ENCODE measurements at places on chromosomes 1 and 21. TPM values are rescaled to one million over a fixed set of nuclear protein-coding genes. Genes with fewer than 3 reads are reported as not detected.

- H3K36me3 ChIP-seq = peaks cover 1% of the 10 kb centered on the region
- DNase-seq = no peak
- H3K4me3 ChIP-seq = no peak overlapping the region
- no peaks in the 10 kb centered on the region for H3K27me3 ChIP-seq
- H3K4me1 ChIP-seq = peaks cover 10% of the 10 kb centered on the region
- peak overlapping the region; percentile 1 for H3K27ac ChIP-seq
Observed at GRCh38 chr1:198575798-198576641, 35.5 kb upstream of the ATP6V1G3 start.

DNA sequence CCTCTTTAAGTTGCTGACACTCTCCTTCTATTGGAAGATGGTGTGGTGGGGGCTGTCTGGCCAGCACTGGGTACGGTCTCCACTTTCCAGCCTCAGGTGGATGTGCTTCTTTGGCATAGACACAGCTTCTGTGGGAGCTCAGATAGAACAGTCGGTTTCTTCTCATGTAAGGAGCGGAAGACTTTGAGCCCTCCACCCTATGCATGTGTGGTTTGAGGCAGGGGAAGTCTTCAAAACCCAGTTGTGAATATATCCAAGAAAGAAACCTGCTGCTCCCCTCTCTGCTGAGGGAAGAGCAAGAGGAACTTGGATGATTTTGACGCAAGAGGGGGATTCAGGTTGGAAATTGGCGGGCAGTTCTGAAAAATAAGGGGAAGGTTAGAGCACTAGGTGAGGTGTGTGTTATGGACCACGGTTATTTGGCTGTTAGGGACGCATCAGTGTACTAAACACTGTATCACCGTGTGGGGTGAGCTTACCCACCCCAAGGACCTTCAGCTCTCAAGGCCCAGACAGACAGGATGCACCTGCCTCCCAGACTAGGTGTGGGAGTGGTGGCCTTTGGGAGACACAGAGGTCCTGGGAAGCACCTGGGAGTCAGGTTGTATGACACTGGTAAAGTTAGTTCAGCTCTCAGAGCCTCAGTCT is 36.2 kb downstream of the IL6R start:
- H3K27ac ChIP-seq = peak overlapping the region; percentile 51
- peak overlapping the region; percentile 77 for H3K4me3 ChIP-seq
- no peaks in the 10 kb centered on the region for H3K36me3 ChIP-seq
- H3K4me1 ChIP-seq = peaks cover 52% of the 10 kb centered on the region
- H3K27me3 ChIP-seq = peaks cover 17% of the 10 kb centered on the region
- DNase-seq = peak; percentile 49

- peak overlapping the region; percentile 62 for H3K27ac ChIP-seq
- peak overlapping the region; percentile 56 for H3K4me3 ChIP-seq
Observed at GRCh38 chr1:192574073-192574472, 1.5 kb upstream of the RGS1 start.

CD244 gene
- 36.6 TPM for total RNA-seq

GRCh38 chr21:24280596-24280995 is 1326.7 kb downstream of the MRPL39 start:
- no peaks in the 10 kb centered on the region for H3K27me3 ChIP-seq
- H3K36me3 ChIP-seq = peaks cover 6% of the 10 kb centered on the region
- no peak for DNase-seq

- peak overlapping the region; percentile 82 for H3K4me3 ChIP-seq
- H3K4me1 ChIP-seq = peaks cover 85% of the 10 kb centered on the region
- no peaks in the 10 kb centered on the region for H3K27me3 ChIP-seq
- peaks cover 4% of the 10 kb centered on the region for H3K36me3 ChIP-seq
Observed at GRCh38 chr1:167447521-167448136, 70.7 kb downstream of the CD247 start.

DNA sequence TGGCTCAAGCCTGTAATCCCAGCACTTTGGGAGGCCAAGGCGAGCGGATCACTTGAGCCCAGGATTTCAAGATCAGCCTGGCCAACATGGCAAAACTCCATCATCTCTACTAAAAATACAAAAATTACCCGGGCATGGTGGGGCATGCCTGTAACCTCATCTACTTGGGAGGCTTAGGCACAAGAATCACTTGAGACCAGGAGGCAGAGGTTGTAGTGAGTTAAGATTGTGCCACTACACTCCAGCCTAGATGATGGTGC is 12.0 kb downstream of the PALMD start:
- peaks cover 16% of the 10 kb centered on the region for H3K27me3 ChIP-seq
- H3K27ac ChIP-seq = no peak overlapping the region
- H3K36me3 ChIP-seq = no peaks in the 10 kb centered on the region
- H3K4me1 ChIP-seq = no peaks in the 10 kb centered on the region
- no peak for DNase-seq
- H3K4me3 ChIP-seq = no peak overlapping the region

GRCh38 chr1:34441259-34442069 is 264.8 kb downstream of the C1orf94 start:
- peaks cover 50% of the 10 kb centered on the region for H3K27me3 ChIP-seq
- no peak overlapping the region for H3K4me3 ChIP-seq
- DNase-seq = no peak
- no peaks in the 10 kb centered on the region for H3K4me1 ChIP-seq

DNA sequence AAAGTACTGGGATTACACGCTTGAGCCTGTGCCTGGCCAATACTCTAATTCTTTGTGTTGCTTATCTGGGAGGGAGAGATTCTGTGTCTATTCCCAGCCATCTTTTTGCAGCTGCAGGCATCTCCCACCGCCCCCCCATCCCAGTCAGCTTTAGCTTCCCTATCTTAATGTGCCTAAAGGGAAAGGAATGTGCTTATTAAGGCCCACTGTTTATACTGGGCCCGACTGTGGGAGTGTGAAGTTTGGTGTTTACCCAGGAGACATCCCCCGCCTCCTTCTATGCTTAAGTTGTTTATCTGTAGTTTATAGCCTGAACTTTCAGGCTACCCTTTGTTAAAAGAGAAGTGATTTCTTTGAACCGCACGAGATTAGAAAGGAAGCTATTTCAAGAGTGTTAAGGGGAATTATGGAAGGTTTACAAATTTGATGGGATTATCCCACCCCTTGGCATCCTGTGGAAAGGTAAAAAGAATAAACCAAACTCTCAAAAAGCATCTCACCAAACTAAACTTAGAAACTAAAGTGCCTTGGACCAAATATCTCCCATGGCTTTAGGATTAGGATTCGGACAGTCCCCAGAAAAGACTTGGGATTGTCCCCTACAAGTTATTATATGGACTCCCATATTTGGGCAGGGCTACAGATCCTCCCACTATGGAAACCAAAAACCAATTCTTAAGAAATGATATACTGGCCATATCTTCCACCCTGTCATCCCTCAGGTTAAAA is 25.5 kb upstream of the ZNF496 start:
- H3K36me3 ChIP-seq = peaks cover 5% of the 10 kb centered on the region
- no peak overlapping the region for H3K4me3 ChIP-seq
- H3K27me3 ChIP-seq = peaks cover 38% of the 10 kb centered on the region
- no peak for DNase-seq
- H3K27ac ChIP-seq = no peak overlapping the region

GRCh38 chr1:175597969-175598765 is 145.2 kb downstream of the TNR start:
- peak overlapping the region; percentile 82 for H3K4me3 ChIP-seq
- H3K27ac ChIP-seq = peak overlapping the region; percentile 87
- no peak for DNase-seq
- H3K27me3 ChIP-seq = no peaks in the 10 kb centered on the region
- H3K36me3 ChIP-seq = peaks cover 4% of the 10 kb centered on the region
- peaks cover 58% of the 10 kb centered on the region for H3K4me1 ChIP-seq

SLAMF8 gene
- total RNA-seq = 0.29 TPM

GRCh38 chr1:223811634-223812101 is 34.1 kb downstream of the TP53BP2 start:
- peaks cover 26% of the 10 kb centered on the region for H3K4me1 ChIP-seq
- H3K36me3 ChIP-seq = peaks cover 27% of the 10 kb centered on the region
- DNase-seq = no peak
- no peaks in the 10 kb centered on the region for H3K27me3 ChIP-seq
- no peak overlapping the region for H3K4me3 ChIP-seq
- H3K27ac ChIP-seq = no peak overlapping the region

DNA sequence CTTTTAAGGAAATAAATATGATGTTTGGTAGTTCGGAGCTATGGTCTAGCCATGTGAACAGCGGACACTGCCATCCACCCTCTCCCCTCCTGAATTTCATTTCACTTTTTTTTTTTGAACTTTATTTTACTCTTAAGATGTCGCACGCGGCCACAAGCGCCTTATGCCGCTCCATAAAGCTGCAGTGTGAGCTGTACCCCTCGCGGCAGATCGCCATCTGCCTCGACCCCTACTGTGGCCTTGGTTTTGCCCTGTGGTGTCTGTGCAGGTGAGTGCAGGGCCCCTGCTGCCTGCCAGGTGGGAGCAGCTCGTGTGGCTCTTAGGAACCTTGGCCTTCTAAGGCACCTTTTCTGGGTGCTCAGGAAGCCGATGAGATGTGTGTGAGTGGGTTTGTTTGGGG is 48.1 kb downstream of the S100B start:
- no peak for DNase-seq
- H3K4me3 ChIP-seq = no peak overlapping the region
- peaks cover 29% of the 10 kb centered on the region for H3K4me1 ChIP-seq
- H3K36me3 ChIP-seq = no peaks in the 10 kb centered on the region

GAS5 gene
- 391 TPM for total RNA-seq

DNA sequence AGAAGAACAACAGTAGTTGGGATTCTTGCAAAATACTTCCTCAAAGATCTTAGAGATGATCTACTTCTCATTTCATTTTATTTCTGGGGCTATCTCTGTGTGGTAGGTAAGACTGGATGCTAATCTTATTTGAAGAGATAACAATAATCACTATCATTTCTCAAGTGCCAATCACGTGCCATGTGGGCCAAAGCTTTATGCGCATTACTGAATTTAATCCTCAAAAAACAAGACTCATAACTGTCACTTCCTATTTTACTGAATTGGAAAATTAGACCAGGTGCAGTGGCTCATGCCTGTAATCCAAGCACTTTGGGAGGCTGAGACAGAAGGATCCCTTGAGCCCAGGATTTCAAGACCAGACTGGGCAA is 121.7 kb downstream of the KCNN3 start:
- peak overlapping the region; percentile 67 for H3K27ac ChIP-seq
- peaks cover 21% of the 10 kb centered on the region for H3K4me1 ChIP-seq
- DNase-seq = no peak
- H3K27me3 ChIP-seq = peaks cover 33% of the 10 kb centered on the region
- peak overlapping the region; percentile 66 for H3K4me3 ChIP-seq

TCHH gene
- total RNA-seq = not detected

TMEM9 gene
- 15.6 TPM for total RNA-seq

TMEM125 gene
- not detected for total RNA-seq

DNA sequence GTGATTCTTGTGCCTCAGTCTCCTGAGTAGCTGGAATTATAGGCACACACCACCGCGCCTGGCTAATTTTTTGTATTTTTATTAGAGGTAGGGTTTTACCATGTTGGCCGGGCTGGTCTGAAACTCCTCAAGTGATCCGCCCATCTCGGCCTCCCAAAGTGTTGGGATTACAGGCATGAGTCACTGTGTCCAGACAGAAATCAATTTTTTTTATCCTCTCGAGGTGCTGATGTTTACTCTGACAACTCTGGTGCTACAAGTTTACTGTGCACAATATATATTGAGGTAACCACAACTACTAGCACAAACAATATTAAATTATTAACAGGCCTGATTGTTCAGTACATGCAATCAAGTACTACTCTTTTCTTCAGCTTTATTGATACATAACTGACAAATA is 39.7 kb downstream of the F13B start:
- DNase-seq = no peak
- no peaks in the 10 kb centered on the region for H3K36me3 ChIP-seq
- H3K27me3 ChIP-seq = no peaks in the 10 kb centered on the region
- H3K4me3 ChIP-seq = no peak overlapping the region
- H3K4me1 ChIP-seq = no peaks in the 10 kb centered on the region
- no peak overlapping the region for H3K27ac ChIP-seq

- H3K27ac ChIP-seq = no peak overlapping the region
- DNase-seq = no peak
- H3K27me3 ChIP-seq = peaks cover 17% of the 10 kb centered on the region
- H3K36me3 ChIP-seq = no peaks in the 10 kb centered on the region
Observed at GRCh38 chr1:213418268-213419071, 367.4 kb downstream of the RPS6KC1 start.

UQCRH gene
- total RNA-seq = 236 TPM

TCHHL1 gene
- total RNA-seq = not detected

DNA sequence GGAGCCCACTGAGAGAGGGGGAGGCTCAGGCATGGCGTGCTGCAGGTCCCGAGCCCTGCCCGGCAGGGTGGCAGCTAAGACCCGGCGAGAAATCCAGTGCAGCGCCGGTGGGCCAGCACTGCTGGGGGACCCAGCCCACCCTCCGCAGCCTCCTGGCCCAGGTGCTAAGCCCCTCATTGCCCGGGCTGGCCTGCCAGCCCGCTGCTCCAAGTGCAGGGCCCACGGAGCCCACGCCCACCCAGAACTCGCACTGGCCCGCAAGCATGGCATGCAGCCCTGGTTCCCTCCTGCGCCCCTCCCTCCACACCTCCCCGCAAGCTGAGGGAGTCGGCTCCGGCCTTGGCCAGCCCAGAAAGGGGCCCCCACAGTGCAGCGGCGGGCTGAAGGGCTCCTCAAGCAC is 61.5 kb downstream of the C21orf91 start:
- no peak overlapping the region for H3K27ac ChIP-seq
- no peak for DNase-seq
- H3K4me3 ChIP-seq = no peak overlapping the region
